ENCODE measurements at places on chromosomes 12 and 14.

DNA sequence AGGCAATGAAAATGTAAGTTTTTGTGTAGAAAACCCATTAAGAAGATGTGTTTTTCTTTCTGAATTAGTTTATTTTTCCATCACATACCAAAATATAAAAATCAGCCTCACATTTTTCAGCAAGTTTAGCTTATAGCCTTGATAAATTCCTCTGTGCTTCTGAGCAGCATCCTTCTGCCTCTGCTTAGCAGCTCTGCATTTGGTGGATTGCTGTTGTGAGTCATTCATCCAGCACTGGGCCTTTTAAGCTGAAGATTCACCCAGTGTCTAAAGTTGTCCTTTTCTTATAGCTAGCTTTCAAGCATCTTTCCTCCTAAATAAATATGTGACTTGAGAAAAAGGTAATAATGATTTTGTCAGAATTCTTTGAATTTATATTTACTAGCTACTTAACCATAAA, 206.1 kb downstream of the PCNX1 start:
- DNase-seq: no peak

GRCh38 chr12:46135750-46136149, 133.1 kb downstream of the SLC38A1 start:
- no peak for DNase-seq

DNA sequence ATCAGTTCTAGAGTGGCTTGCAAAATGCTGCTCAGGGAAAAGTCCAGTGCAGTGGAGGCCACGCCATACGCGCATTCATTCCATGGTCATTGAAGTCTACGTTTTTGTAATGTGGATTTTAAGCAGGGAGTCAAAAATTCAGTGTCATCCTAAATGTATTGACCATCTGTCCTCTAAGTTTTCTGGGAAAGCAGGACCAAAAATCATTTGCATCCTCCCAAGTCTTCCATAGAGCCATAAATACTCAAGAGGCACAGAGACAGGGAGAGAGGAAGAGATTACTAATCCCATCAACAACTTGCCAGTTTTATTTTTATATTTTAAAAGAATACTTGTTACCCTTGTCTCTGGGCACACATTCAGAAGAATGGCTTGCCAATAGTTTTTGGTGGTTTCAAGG, 36.9 kb downstream of the RHOJ start:
- DNase-seq: no peak

DNA sequence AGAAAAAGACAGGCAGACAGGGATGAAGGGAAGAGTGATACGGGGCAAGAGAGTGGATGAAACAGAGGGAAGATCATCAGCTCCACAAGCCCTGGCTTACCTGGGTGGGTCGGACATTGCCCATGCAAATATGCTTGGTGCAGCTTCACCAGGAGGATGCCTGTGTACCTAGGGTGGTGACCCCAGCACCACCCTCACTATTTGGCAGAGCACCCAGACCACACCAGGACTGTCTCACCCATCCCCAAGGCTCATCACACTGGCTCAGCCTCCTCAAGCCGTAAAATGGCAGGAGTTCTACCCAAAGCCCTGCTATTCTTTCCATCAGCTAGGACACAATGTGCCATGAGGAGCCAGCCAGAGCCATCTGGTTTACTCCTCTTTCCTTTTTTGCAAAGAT, 3.0 kb downstream of the GALNT8 start:
- DNase-seq: no peak

- DNase-seq: peak; percentile 43
Measured at GRCh38 chr12:67069451-67070306, 199.5 kb upstream of the CAND1 start.

DNA sequence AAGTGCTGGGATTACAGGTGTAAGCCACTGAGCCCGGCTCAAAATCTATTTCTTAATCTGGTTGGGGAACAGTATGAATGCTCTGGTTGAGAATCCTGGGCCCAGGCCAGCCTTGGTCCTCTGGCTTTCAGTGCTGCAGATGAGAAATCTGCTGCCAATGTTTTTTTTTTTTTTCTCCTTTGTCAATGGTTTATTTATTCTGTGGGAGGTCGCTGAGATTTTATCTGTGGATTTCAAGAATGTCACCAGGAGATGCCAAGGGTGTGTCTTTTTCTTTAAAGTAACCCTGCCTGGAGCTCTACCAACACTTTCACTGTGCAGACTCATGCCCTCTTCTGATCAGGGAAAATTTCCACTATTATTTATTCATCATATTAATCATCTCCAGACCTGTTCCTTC, 3.6 kb downstream of the SLC25A29 start:
- DNase-seq: no peak

- no peak for DNase-seq
Measured at GRCh38 chr14:25887251-25887878, 710.5 kb downstream of the NOVA1 start.

- no peak for DNase-seq
Measured at GRCh38 chr14:70358631-70359030, 852 bp downstream of the COX16 start.

DNA sequence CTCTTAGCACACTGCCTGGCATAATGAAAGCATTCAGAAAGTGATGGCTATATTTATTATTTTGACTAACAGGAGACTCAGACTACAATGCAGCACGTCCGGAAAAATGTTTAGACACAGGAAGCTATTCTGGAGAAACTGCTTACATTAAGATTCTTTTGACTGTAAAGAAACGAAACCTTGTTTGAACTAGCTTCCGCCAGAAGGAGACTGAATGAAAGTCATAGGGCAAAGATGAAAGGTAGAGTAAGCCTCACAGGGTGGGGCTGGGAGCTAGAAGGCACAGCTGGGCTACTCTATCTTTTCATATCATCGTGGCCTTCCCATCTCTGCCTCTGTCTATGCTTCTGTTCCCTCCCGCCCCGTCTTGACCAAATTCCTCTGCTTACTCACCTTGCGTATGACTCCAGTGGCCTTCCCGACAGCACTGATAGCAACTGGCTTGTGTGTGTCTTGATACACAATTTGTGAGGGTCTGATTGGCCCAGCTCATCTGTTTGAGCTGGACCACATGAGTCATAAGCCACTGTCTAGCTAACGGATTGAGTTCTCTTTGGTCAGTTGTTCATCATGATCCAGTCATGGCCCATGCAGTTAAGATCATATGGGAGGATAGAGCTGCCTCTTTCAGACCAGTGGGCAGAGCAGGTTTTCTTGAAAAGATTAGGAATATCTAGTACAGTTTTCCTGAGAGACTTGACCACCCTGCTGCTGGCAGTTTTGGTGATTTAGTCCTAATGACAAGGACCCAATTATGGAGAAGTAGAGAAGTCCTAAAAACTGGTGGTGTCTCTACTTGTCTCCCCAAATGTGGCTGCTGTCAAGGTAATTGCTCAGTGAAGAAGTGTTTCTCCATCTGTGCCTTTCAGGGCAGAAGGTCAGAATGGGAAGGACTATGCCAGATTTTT, 151.5 kb upstream of the SLC38A2 start:
- no peak for DNase-seq

DNA sequence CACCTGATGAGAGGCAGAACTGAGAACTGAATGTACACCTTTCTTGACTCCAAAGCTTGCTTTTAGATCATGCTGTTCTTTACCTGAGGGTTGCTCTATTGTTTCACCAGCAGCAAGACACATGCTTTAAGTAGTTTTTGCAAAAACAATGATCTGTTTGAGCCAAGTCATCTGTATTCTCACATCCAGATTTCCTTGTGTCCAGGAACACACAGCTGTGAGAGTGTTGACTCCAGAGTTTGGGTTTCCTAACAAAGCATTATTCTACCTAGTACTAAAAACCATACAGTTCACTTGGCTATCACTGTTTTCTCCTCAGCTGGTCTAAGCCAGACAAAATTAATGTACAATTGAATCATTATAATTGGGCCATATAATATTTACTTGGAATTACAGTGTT, 120.4 kb downstream of the STAB2 start:
- DNase-seq: no peak

DNA sequence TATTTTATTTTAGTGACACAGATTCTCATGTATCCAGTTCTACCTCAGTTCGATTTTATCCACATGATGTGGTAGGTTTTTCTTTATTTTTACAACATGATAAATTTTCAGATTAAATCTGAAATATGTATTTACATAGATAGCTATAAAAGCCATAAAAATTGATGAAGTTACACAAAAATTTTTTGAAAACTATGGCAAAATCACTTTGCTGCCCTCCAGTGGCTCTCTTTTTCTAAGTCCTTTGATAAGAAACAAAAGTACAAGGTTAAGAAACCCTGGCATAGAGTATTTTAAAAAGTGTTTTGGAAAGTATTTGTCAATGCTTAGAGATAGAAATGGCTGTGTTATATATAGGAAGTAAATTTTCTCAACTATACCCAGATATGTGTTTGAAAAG, 104.2 kb downstream of the PCNX1 start:
- DNase-seq: no peak

DNA sequence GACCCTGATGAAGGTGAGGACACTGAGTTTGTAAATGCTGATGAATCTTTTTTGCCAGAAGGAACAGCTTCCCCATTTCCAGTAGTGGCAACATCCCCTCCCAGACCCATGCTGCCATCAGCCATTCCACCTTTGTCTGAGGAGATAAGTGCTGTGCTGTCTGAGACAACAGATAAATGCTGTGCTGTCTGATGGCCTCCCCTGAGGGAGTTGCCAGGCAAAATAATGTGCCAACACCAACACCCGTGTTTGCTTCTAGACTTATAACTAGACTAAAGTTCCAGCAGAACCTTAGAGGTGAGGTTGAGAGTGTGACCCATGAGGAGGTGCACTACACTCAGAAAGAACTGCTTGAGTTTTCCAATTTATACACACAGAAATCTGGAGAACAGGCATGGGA, 349.5 kb downstream of the C12orf75 start:
- no peak for DNase-seq

- no peak for DNase-seq
Measured at GRCh38 chr14:105144026-105144665, 24.4 kb downstream of the JAG2 start.

GRCh38 chr14:72839351-72839750, 54.5 kb downstream of the DPF3 start:
- DNase-seq: no peak

- peak; percentile 42 for DNase-seq
Measured at GRCh38 chr12:40312982-40313576, 88.3 kb downstream of the LRRK2 start.

GRCh38 chr12:50924439-50925341, 27.7 kb upstream of the HIGD1C start:
- DNase-seq: peak; percentile 96

DNA sequence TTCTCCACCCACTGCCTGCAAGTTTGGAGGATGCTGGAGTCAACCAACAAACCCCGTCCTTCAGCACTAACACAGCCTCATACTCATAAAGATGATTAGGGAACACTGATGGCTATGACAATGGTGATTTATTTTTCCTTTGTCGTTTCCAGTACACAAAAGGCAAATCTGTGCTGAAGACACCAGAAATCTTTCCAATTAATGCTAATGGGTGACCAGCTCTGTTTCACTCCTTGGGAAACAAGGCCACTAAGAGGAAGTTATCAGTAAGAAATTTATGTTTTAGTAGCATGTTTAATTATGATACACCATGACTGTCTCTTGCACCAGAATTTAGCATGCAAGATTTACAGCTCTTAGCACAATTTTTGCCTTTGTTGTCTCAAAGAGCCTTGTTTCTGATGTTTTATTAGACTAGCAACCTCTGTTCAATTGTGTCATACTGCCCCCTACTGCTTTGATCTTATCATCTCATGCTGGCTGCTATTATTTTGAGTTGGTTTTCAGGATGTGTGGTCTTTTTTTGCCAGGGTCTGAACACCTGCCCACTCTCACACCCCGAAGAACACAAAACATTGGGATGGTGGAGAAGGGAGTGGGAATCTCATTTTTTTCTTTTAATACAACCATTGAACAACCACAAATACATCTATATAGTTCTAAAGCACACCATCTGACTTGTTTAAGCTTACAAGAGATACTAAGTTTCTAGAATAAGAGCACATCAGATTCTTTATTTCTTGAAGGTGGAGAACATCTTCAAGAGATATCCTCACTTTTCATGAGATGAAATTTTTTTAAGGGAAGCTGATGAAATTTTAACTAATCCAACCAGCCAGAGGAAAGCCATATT, 160.9 kb downstream of the SPTSSA start:
- peak; percentile 82 for DNase-seq

- DNase-seq: no peak
Measured at GRCh38 chr14:43336351-43336750, 1170.7 kb downstream of the FSCB start.

DNA sequence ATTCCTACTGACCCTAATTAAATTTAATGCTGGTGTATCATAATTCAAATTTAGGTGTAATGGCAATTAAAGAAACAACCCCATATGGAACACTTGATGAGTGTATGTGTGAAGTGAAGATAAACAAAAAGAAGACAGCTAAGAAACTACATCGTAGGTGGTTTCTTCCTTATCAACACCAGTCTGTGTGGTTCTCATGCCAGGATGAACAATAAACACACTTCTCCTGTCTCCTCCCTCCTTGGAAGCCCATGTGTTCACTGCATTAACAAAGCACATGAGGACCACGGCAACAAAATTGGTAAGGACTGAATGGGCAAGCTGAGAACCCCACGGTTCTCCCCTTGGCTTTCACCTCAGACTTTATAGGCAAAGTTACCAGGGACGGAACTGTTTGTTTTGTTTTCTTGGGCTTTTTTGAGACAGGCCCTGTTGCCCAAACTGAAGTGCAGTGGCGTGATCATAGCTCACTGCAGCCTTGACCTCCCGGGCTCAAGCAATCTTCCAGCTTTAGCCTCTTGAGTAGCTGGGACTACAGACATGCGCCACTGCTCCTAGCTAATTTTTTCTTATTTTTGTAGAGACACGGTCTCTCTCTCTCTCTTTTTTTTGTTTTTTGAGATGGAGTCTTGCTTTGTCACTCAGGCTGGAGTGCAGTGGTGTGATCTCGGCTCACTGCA, 71.0 kb downstream of the TRAFD1 start:
- no peak for DNase-seq

GRCh38 chr12:131628766-131629448, 82.0 kb upstream of the SFSWAP start:
- DNase-seq: no peak

- DNase-seq: peak; percentile 40
Measured at GRCh38 chr12:108701779-108702441, 29.4 kb downstream of the CORO1C start.

GRCh38 chr12:81089412-81089811, 11.5 kb downstream of the ACSS3 start:
- no peak for DNase-seq

- DNase-seq: peak; percentile 43
Measured at GRCh38 chr12:69240631-69240995, 1.2 kb downstream of the CPSF6 start.

GRCh38 chr12:39368891-39369290, 74.0 kb downstream of the KIF21A start:
- DNase-seq: no peak

Measured in T47D (cell line).